ENCODE measurements at places on chromosomes 2 and 18. TPM values are rescaled to one million over a fixed set of nuclear protein-coding genes. Genes with fewer than 3 reads are reported as not detected.

- no peak for DNase-seq
Measured at GRCh38 chr2:11342551-11343367, 1.7 kb downstream of the ROCK2 start.

- no peak for DNase-seq
Measured at GRCh38 chr2:7868836-7869235, 813.0 kb upstream of the ID2 start.

GRCh38 chr2:171287036-171287571, 126.4 kb upstream of the TLK1 start:
- no peak for DNase-seq

DNA sequence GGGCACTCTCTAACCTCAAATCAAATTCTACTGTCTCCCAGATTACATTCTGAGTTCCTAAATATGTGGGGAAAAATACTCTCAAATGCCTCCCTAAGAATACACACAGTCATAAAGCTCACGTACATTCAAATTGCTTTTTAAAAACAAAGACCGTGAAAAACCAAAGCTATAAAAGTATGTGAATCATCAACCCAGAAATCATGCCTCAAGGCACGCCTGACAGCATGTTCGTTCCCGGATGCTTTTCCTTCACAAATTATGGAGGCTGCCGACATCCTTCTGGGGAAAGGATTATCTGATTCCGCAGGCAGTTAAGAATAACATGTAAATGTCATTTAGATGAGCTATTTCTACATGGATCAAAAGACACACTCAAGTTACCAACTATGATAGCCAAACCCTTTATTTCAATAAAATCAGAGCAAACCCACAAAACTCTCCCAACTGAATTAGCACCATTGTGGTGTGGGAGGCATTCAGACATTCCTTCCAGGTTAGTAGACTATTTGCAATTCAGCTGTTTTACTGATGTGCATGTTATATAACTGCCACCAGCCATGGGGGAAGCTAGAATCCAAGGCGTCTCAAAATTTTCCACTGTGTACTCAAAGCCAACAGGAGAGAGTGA, 398.2 kb upstream of the TRIB2 start:
- no peak for DNase-seq

GRCh38 chr2:220188031-220188430, 560.6 kb downstream of the SLC4A3 start:
- DNase-seq: no peak

Gene UGT1A10
- total RNA-seq: not detected

- no peak for DNase-seq
Measured at GRCh38 chr2:128782411-128783192, 463.9 kb upstream of the HS6ST1 start.

Gene ROCK2
- 68.3 TPM for total RNA-seq

DNA sequence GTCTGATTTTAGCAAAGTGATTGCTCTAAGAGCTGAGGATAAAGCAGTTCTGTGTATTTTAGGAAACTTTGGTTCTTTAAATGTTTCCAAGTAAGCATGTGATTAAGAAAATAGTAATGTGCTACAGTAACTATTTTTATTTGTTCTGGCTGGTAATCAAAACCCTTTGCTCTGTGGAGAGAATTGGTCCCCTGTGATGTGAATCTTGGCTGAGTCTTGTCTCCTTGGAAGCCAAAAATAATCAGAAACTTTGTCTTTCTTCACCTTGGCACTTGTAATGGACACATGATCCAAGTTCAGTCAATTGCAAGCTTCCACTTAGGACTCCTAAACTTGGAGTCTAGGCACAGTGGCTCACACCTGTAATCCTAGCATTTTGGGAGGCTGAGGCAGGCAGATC, 422.7 kb upstream of the CDH20 start:
- DNase-seq: peak; percentile 6

DNA sequence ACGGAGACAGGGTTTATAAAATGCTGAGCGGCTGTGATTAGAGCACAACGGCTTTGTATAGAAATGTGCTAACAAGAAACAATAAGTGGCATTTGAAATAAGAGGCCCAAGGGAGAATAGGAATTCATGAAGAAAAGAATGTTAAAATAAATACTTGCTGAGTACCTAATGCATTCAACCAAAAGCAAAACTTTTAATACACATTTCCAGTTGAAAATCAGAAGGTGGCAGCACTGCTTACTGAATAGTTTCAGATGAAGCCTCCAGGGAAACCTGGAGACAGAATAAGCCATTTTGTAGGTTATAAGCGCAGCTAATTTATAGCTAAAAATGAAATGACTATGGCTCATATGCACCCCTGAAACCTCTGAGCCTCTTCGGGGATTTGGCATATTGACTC, 286.6 kb downstream of the DPP10 start:
- peak; percentile 24 for DNase-seq

- no peak for DNase-seq
Measured at GRCh38 chr18:57640236-57640635, 18.6 kb upstream of the NARS1 start.

Gene REG1B
- total RNA-seq: not detected

DNA sequence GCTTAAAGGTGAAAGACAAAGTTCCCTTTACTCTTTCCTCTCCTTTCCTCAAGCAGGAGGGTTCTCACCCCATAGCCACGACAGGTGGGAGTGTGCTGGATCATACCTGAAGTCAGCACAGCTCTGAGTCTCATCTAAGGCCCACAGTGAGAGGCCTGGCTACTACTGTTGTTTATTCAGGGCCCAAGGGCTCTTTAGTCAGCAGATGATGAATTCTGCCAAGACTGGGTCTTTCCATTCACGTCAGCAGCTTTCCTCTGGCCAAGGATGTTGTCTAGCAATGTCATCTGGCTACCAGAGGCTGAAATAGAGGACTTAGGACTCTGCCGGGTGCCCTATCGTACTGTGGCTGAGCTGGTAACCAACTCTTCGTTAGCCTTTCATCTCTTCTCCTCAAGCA, 308.4 kb upstream of the THUMPD2 start:
- DNase-seq: no peak

Gene BCL2
- total RNA-seq: 14.4 TPM

- DNase-seq: no peak
Measured at GRCh38 chr2:170216981-170217380, 39.0 kb downstream of the MYO3B start.

DNA sequence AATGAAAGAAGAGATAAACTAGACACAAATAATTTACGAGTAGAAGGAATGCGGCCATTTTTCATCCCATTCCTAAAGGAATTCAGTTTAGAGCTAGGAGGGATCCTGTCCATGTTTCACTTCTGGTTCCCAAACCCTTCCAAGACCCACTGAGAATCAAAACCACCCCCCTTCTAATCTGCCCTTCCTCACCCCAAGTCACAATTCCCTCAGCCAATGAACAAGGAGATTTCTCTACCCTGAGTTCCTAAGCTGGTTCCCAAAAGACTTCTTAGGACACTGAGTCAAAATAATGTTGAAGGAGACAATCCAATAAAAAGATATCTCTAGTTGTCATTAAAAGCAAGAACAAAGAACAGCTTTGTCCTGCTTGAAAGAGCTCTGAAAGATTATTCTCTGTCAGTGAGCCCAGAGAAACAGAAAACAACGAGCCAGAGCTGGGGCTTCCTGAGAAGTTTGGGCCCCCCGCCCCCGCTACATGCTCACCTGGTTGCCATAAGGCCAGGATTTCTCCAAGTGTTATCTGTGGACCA, 45.7 kb downstream of the STK39 start:
- no peak for DNase-seq

DNA sequence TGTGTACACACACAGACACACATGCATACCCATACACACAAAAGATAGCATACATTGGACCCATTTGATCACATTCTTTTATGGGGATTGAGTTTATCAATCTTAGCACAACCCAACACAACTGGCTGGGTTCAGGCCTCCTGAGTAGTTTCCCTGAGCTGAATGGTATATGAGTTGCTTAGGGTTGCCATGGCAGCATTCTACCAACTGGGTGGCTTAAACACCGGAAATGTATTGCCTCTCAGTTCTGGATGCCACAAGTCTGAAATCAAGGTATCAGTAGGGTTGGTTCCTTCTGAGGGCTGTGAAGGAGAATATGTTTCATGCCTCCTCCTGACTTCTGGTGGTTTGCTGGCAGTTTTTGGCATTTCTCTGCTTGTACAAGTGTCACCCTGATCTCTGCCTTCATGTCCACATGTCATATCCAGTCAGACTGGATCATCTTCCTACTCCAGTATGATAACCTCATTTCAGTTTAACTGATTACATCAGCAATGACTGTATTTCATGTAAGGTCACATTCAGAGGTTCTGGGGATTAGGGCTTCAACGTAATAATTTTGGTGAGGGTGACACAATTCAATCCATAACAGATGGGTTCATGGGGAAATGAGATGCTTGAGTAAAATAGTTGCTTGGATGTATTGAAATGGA, 212.7 kb downstream of the KCNE4 start:
- DNase-seq: peak; percentile 24

- no peak for DNase-seq
Measured at GRCh38 chr2:203718087-203718486, 11.6 kb downstream of the CD28 start.

Gene STPG4
- not detected for total RNA-seq

Gene MAPRE2
- total RNA-seq: 65.3 TPM

- no peak for DNase-seq
Measured at GRCh38 chr18:68948622-68949021, 150.7 kb downstream of the CCDC102B start.

DNA sequence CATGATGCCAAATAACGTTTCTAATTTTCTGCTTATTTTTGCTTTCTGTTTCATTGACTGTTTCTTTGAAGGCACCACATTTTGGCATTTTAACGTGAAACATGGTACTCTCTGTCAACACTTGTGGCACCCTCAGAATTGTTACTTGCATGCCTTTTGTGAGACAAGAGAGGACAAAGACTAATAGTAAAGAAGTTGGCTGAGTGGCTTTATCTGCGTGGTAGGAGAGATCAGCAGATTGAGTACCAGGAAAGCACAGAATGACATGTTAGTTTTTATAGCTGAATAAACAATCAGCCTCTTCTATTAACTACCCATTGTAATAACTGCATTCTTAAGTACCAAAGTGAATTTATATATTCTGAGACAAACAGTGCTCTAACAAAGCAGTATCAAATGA, 8.6 kb downstream of the ZNF638 start:
- no peak for DNase-seq

GRCh38 chr2:41475959-41476358, 571.9 kb upstream of the PKDCC start:
- DNase-seq: no peak

DNA sequence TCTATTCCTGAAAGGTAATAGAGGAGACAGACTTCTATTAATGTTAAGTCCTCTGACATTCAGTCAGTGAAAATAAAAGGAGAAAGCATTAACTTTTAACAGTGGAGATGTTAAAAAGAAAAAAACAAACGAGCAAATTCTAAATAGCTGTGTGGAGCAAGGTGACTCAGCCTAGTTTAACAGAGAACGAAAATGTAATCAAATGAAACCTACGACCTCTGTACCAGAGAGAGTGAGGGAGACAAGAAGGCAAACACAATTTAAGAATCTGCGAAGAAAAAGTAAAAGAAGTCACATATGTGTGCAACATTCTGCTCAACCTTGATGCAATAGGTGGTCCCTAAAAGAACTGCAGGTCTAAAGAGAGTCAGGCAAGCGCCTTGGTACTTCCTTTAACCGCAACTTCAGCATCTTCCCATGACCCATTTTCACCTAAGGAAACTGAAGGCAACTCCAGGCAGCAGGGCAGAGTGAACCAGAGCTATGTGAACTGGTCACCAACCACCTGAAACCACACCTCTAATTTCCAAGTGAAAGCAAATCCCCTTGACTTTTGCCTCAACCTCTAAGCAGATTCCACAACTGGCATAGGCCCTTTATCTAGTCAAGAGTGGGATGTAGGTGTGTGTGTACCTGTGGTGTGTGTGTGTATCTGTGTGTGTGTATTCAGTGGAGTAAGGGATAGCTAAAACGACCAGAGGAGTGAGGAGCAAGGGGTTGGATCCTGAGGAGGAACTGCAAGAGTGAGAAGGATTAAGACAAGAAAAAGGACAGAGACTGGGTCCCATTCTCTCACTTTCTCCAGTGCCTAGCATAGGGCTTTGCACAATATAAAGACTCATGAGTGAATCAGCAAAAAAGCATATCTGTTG, 43.0 kb downstream of the FIGN start:
- no peak for DNase-seq

DNA sequence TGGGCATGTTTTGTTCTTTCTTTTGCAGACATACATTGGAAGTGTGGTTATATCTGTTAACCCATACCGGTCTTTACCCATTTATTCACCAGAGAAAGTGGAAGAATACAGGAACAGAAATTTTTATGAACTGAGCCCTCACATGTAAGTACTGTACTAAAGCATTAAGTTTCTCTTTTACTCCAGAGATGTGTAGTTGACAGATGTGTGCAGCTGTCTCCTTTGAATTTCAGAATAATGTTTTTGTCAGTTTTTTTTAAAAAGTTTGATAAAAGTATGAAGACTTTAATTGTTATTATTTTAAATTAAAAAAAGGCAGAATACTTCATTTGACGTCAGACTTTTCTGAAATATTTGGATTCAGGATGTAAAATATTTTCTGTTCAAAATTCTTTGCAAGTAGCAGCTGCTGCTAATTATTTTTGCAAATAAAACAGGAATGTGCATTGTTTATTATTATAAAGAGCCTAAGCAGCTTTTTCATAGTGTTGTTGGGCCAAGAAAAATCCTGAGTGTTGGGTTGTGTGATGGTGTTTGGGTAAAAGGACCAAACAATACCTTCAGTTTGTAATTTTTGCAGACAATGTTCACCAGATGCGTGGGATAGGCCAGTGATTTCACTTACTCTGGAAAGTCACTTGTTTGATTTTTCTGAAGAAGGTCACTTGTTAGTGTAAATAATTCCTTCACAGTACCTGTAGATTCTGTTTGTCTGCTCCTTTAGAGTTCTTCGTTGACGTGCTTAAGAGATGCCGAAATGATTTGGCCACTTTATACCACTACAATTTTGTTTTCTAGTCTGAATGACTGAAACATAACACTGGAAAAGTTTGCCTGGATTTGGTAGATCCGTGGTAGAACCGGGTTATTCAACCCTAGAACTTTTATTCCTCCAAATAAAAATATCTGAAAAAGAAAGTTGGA, 51.1 kb downstream of the MYO1B start:
- no peak for DNase-seq
